Posterior vena cava (tissue), 2 donors: ENCODE measurements at places on chromosomes 3 and 15.

DNA sequence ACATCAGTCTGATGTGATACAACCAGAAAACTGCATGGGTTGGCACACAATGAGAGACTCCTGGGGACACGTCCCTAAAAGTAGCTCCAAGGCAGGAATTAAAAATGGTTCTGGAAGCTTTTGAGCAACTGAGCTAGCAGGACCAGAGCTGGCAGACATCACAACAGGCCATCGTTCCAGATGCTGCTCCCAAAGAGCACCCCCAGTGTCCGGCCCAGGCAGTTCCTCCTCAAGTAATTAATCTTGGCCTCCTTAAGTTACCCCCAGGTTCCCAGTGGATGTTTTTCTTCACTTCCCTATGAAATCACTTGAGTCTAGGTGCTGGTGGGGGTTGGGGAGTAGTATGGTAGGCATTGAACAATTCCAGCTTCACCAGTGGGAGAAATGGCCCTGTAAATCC is 711.6 kb downstream of the MECOM start:
- DNase-seq = no peak

GRCh38 chr3:20870106-20870899 is 684.3 kb upstream of the SGO1 start:
- no peak for DNase-seq

- no peak for DNase-seq
Measured at GRCh38 chr3:40655551-40655950, 130.8 kb downstream of the ZNF621 start.

DNA sequence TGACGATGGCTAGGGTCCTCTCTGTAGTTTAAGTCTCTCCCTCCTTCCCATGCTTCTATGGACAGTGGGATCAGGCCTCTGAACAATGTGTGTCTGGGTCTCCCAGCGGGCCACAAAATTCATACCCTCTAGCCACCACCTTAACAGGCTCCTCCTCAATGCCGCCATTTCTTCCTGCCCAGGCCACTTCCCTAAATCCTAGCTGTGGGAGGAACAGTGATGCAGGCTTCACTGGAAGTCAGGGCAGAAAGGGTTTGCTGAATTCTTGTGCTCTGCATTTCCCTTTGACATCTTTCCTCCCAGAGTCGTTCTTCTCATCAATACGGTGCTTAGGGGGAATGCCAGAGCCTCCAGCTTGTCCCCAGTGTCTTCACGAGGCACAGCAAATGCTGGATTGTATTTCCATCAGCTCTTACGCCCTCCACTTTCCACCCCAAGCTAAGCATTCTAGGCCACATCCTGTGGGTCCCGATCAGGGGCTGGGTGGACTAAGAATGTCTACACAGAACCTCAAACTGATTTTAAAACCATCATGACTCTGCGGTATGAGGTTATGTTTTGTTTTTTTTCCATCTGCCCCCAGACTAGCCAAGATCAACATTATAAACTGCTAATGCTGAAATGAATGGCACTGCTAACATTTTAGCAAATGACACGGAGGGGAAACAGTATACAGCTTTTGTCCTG is 11.9 kb upstream of the LDHAL6B start:
- no peak for DNase-seq

DNA sequence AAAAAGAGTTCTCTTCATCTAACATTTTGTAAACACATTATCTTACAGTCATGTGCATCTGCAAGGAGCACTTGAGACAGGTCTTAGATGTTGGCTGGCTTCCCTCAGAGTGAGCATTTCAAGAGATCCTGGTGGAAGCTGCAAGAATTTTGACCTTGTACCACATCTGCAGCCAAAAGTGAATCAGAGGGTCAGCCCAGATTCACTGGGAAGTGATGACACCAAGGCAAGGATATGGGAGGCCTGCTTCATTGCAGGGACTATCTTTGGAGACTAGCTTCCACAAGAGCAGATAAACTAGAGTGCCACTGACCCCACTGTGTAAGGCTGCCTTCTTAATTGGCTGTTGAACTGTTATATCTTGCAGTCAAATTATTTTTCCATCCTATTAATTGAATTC is 21.3 kb upstream of the GADL1 start:
- no peak for DNase-seq

GRCh38 chr3:86388820-86389219 is 602.1 kb downstream of the VGLL3 start:
- DNase-seq = no peak

GRCh38 chr15:72369964-72370363 is 5.8 kb downstream of the HEXA start:
- no peak for DNase-seq

DNA sequence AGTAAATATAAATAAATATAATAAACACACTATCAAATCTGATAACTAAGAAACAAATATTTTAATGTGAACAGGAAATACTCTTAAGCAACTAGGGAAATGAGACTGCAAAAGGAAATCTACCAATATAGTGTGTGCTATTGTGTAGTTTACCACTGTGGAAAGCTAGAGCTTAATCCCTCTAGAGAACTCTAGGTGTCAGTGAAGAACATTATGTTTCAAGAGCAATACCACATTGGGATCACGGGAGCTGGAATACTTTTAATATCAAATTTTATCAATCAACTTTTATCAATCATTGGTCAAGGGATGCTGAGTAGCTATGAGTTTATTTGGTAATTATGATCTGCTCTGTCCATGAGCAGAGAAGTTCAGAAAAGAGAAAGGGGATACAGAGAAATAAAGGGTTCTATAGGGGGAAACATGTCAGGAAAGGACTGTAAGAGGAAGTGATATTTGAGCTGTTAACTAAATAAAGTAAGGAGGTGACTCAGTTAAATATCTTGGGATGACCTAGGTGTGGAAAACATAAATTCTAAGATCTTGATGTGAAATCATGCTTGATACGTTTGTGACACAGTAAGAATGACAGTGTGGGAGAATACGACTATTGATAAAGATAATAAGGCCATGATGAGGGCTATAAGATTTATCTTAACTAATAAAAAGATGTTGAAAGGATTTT is 762.2 kb upstream of the ALCAM start:
- DNase-seq = no peak

GRCh38 chr15:90902840-90903732 is at the start of gene MAN2A2:
MAN2A2 (plus strand) TSS chr15:90903302; CDS start chr15:90904208, 906 bp downstream.
- peak; percentile 90 for DNase-seq

DNA sequence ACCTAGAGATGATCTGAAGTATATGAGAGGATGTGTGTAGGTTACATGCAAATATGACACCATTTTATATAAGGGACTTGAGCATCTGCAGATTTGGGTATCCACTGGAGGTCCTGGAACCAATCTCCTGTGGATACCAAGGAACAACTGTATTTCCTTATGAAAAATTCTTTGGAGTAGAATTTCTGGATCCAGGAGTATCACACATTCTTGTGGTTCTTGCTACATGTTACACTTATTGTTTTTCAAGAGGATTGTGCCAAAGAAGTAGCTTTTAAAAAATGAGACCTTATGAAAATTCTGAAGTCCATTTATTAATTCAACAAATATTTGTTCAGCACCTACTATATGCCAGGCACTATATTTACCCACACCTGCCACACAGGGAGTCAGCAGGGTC is 15.7 kb upstream of the TBC1D23 start:
- no peak for DNase-seq

GRCh38 chr15:99413955-99414754 is 151.6 kb upstream of the MEF2A start:
- DNase-seq = no peak

GRCh38 chr15:49742381-49742780 is 121.5 kb downstream of the DTWD1 start:
- peak; percentile 79 for DNase-seq

DNA sequence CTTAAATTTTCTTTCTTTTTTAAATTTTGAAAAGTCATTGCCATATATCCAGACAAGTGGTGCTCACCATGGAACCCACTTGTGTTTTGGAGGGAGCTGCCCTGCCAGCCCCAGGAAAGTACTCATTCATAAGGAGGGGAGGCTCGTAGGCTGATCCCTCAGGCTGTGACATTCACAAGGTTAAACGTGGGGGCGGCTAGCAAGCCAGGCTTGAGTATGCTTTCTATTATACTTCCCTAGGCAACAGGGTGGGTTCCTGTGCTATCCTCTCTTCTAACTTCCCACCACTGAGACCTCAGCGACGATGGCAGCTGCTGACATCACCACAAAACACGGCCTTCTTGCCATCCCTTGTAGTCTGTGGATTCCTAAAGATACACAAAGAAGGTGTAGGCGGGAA is 160.5 kb upstream of the C2CD4B start:
- no peak for DNase-seq
